ENCODE measurements at places on chromosomes 4 and X.

GRCh38 chrX:48505481-48505880, 3.3 kb upstream of the PORCN start:
- no peak for DNase-seq

DNA sequence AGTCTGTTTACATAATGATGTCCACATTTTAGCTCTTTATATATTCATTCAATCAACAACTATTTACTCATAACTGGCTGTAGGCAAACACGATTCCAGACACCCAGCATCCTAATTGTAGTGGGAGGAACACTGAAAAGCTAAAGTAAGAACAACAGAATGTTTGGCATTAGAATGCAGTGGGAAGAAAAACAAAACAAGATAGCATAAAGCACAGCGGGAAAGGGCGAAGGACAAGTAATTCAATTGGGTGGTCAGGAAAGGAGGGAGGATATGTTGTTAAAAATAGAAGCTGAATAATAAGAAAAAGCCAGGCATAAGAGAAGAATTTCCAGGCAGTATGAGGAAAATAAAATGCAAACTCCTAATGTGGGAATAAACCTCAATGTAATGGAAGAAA, 189.5 kb upstream of the FAT4 start:
- no peak for DNase-seq

DNA sequence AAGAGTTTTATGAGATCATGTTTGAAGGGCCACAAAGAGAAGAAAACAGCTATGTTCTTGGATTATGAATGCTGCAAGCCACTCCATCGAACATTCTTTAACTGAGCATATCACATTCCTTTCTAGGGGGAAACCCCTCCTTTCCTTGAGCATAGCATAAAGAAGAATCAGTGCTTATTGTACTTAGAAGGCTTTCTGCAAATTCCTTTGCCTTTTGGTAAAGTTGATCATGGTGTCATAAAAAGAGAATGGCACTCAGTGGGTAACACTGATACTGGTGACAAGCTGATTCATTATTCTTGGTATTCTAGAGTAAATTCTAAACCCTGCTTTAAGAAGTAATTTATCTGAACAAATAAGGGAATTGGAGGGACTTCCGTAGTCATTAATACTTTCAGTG, 88.5 kb upstream of the GPR34 start:
- DNase-seq, result no peak

- DNase-seq, result no peak
These were observed 1.2 kb downstream of the LINC00632 start for GRCh38 chrX:140710710-140711109.

DNA sequence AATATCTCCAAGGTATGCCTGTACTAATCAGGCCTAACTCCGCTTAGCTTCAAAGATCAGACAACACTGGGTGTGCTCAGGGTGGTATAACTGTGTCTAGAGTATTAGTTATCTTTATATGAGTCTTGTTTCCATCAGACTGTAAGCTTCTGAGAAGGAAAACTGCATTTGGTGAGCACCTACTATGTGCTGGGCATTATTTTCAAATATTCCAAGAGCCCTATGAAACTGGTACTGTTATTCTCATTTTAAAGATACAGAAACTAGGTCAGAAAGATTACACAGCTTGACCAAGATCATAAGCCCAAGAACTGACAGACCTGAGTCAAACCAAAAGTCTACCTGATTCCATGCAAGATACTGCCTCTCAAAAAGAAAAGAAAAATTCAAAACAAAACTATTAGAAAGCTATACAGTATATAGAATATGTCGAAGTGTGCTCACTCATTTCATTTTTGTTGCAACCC, 44.4 kb downstream of the LRBA start:
- DNase-seq, result no peak

- no peak for DNase-seq
These were observed 142.4 kb upstream of the CPXCR1 start for GRCh38 chrX:88604433-88605221.

- DNase-seq, result no peak
These were observed 21.5 kb downstream of the AMOT start for GRCh38 chrX:112819008-112819640.

DNA sequence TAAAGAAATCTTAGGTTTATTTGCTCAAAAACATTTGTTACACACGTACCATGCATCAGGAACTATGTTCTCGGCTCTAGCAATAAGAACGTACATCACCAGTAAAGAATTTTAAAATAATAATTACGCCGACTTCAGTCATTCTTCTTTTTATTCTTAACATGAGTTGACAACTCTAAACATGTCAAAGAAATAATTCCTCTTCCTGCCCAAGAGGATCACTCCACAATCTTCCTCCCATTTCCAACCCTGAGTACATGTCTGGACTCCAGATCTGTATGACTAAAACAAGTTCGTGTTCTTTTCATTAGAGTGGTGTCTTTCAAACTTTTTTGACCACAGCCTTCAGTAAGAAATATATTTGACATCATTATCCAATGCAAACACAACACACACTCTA, 201.6 kb upstream of the GRIA3 start:
- DNase-seq, result no peak

DNA sequence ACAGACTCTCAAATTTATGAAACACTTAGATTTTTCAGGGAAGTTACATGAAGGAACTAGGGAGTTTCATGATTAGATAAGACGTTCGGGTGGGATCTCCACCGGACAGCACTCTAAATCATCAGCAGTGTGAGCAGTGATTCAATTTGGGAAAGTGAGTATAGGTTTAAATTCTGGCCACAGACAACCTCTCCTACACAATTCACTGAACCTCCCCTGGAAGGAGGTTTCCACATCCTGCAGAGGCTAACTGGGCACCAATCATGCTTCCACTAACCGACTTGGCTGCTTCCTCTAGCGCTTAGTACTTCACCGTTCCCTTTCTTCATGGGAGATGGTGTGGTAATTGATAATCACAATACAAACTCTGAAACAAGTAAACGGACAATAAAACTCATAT, 5.6 kb downstream of the CXCL9 start:
- no peak for DNase-seq

- no peak for DNase-seq
These were observed 17.7 kb upstream of the SLC7A11 start for GRCh38 chr4:138259824-138260223.

DNA sequence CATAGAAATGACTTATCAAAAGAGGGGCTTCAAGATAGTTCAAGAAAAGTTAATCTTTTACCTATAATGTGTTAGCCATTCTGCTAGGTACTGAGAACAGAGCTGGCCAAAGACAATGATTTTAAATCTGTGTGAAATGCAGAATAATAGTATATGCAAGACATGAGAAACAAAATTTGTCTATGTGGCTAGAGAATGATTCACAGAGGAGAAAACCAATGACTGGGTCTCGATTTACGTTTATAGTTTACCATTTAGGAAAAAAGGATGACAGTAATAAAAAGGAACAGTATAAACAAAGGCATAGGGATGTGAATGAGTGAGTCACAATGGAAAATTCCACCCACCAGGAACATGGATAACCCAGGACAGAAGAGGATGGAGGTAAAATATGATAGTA, 31.9 kb downstream of the NPFFR2 start:
- DNase-seq, result no peak

DNA sequence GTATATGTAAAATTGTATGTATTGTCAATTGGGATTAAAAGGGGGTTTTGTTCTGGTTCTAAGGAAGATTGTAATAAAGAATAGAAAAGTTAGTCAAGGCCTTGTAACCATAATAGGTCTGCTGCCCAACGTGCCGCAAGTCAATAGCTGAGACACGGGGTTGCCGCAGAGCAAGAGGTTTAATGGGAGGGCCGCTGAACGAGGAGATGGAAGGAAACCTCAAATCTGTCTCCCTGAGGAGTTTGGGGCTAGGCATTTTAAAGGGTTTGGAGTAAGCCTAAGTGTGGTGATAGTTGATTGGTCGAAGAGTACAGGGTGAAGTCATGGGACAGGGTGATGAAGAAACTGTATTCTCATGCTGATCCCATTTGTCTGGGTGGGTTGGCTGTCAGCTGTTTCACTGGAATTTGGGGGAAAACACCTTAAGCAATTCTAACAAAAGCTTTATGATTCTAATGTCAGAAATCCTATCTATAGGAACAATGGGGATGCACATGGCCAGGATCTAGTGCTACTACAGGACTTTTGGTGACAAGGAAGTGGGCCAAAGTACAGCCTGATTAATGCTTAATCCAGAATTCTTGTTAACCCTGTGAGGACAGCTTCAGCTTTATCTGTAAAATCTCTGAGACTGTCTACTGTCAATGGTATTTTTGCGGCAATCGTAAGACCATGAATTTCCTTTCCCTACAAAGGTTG, 86.9 kb downstream of the RELL1 start:
- no peak for DNase-seq

GRCh38 chr4:140069066-140069465, 84.9 kb downstream of the MAML3 start:
- no peak for DNase-seq

DNA sequence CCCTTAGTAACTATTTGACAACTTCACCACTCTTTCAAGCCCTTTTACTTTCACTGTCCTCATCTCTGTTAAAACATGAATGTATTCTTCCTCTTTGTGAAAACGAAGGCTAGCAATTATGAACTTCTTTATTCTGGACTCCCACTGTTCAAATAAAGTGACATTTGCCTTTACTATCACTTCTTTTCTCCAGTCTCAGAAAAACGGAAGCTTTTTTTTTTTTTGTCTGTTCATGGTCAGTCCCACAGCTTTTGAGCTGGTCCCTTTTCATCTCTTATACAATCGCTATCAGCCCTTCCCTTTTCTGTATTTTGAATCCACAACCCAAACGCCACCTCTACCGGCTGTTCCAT, 327.7 kb downstream of the DKK2 start:
- no peak for DNase-seq

GRCh38 chrX:26050099-26050498, 88.0 kb upstream of the MAGEB18 start:
- no peak for DNase-seq

DNA sequence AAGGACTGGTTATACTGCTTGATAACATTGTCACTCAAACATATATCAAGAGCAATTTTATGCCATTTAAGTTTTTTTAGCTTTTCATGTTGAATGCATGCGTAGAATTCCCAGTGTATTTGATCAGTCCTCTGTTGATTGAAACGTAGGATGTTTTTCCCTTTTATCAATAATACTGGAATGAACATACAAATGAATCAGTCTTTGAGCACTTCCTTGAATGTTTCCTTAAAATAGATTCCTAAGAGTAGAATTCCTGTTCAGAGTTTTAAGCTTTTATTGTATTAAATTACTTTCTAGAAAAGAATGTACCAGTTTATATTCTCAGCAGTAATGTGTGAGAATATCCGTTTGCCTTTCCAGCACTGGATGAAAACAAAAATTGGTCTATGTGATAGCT, 37.8 kb downstream of the ADD1 start:
- DNase-seq, result no peak

DNA sequence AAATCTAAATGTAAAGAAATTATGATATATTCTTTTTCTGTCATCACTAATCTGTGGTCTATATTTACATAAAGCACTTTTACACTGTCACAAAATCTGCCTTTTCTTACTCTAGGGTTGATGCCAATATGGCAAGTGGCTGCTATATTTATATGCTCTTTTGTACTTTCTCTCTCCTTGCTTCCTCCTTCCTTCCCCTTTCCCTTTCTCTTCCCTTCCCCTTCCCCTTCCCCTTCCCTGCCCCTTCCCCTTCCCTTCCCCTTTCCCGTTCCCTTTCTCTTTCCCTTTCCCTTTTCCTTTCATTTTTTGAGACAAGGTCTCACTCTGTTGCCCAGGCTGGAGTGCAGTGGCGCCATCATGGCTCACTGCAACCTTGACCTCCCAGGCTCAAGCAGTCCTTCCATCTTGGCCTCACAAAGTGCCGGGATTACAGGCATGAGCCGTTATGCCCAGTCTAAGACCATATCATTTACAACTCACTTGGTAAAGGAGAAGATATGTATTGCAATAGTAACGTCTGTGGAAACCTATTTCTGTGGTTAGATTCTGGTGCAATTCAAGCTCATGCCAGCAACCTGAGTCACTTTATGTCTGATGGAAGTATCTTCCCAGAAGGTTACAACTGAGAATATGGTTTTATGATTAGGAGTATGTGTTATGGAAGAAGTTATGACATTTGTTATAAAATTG, 13.9 kb upstream of the PLAC8 start:
- DNase-seq, result peak; percentile 85

DNA sequence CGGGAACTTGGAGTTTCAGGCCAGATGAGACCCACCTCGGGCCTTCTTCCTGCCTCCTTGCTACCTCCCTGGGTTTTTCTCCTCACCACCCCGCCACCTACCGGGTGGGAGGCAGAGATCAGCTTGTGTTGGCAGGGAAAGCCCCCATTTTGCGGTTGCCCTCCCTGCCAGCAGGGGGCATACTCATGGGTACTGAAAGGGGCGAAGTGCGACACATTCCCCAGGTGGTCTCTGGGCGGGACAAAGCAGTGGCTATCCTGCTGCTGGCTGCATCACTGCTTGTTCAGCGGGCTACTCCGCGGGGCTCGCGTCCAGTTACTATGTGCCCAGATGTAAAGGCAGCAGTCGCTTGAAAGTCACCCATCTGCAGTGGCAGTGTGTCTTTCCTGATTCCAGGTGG, 330.3 kb downstream of the PDHA2 start:
- DNase-seq, result no peak

GRCh38 chr4:74118600-74119338, 19.8 kb upstream of the CXCL2 start:
- no peak for DNase-seq

- DNase-seq, result no peak
These were observed 42.3 kb downstream of the RFC1 start for GRCh38 chr4:39323821-39324220.

DNA sequence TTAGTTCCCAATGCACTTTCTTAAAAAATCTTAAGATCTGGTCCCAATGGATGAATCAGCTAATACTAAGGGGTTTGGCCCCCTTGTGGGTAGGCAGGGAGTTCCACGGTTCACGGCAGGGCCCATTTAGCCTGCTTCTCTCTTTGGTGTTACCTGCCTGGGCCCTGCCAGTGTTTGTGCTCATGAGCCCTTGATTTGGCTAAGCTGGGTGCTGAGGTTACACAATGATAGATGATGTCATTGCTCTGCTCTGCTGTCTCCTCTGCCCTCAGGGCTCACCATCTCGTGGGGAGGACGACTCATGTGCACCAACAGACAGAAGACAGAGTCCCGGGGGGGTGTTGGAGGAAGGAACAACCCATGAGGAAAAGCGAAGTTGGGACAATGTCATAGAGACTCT, 24.4 kb downstream of the RTL5 start:
- DNase-seq, result no peak

DNA sequence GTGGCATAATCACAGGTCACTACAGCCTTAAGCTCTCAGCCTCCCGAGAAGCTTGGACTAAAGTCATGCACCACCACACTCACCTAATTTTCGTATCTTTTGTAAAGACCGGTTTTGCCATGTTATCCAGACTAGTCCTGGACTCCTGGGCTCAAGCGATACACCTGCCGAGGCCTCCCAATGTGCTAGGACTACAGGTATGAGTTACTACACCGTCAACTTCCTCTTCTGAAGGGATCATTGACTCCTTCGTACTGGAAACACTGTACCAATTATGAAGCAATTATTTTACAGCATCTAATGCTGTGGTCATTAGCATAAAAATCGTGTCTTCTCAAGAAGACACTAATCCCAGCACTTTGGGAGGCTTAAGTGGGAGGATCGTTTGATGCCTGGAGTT, 35.2 kb downstream of the PDS5A start:
- no peak for DNase-seq

- DNase-seq, result no peak
These were observed 4.1 kb upstream of the GPC3 start for GRCh38 chrX:133989490-133989889.

- DNase-seq, result no peak
These were observed 222.4 kb downstream of the CCSER1 start for GRCh38 chr4:90349636-90350035.

All from HS-5 (cell line).